ENCODE measurements at places on chromosomes 6 and 20.

DNA sequence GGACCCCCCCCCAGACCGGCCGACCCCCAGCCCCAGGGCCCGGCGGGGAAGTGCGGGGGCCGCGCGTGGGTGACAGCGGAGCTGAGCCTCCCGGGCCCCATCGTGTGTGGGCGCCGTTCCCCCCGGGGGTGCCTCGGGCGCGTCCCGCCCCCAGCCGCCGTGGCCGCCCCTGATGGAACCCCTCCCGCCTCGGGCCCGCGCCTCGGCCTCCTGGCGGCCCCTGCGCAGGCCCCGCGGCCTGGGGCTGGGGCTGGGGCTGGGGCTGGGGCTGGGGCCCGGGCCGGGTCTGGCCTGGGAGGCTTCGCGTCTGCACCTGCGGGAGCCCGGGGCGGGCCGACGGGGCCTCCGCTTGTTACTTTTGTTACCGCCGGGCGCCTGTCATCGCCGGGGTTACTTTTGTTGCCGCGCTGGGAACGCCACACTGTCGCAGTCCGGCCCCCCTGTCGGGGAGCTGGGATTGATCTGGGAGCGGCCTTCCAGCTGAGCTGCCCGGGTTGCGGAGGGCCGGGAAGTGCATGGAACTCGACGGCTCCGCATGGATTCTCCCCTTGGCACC, 598 bp downstream of the OGFR start:
- no peak for DNase-seq

- no peak for DNase-seq
Observed at GRCh38 chr6:46042355-46042999, 26.8 kb upstream of the CLIC5 start.

DNA sequence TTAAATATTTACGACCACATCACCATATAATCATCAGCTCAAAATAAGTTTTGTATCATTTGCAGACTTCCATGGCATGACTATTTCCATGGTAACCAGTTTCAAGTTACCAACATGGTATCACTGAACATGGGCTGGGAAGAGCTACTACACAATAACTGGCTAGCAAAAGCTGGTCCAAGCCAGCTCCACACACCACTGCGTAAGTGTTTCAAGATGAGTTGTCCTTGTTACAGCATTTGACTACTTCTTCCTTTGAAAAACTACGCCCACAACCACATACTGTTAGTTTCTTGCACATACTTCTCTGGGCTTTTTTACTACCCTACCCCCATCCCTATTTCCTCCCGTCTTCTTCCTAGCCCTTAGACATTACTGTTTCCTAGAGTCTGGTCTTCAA, 8.5 kb downstream of the CD164 start:
- DNase-seq, result no peak

DNA sequence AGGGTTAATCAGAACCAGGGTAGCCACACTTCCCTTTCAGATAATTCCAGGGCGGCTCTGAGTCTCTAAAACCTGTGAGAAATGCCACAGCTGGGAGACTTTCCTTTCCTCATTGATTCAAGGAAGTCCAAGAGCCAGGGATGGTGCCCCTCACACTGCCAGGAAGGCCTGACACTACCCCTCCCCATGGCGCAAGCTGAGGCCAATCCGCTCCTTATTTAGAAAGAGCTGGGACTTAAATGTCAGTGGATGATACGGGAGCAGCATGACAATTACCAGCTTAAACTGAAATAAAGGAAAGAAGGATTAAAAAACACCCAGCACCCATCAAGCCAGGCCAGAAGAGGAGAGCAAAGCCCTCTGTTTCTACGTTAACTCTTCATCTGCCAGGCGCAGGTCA, 244.4 kb downstream of the LRFN2 start:
- DNase-seq, result no peak

DNA sequence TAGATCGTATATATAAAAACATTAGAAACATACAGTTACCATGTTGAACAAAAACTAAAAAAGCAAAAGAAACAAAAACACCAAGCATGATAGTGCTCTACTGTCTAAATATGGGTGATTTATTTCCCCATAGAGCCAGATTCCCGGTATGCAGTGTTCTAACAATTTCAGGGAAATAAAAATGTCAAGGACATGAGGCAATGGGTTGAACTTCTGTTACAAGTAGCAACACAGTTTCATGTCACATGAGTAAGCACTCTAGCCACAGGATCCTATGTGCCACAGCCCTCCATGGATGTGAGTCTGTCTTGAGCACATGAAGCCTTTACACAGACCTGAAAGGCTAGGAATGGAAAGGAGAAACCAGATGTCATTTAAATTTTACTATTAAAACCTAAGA, 96.0 kb downstream of the MAP3K5 start:
- DNase-seq, result no peak

DNA sequence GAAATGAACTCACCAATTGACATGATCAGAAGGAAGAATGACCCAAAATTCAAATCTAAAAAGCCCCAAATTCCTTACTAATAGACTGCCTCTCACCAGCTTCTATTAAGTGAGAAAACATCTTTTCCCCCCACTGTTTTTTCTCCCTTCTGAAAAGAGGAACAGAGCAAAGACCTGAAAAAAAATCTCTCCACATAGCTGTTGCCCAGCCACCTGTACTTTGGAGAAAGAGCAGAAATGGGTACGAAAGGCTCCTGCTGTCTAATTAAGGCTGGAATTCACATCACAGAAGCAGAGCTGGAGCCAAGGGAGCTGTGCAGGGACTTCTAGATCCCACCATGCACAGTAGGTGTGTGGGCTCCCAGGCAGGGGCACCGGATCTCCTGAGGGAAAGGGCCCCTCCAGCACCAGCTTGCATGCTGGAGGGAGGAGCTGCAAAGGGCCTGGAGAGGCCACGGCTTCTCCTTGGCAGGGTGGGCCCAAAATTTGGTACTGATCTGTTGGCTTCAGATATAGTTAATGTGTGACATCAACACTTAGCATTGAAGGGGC, 73.2 kb upstream of the DUSP22 start:
- DNase-seq, result no peak

GRCh38 chr6:69861986-69862385, 4.4 kb upstream of the COL19A1 start:
- no peak for DNase-seq

GRCh38 chr6:10416863-10417641, 2.2 kb upstream of the TFAP2A start:
- no peak for DNase-seq

DNA sequence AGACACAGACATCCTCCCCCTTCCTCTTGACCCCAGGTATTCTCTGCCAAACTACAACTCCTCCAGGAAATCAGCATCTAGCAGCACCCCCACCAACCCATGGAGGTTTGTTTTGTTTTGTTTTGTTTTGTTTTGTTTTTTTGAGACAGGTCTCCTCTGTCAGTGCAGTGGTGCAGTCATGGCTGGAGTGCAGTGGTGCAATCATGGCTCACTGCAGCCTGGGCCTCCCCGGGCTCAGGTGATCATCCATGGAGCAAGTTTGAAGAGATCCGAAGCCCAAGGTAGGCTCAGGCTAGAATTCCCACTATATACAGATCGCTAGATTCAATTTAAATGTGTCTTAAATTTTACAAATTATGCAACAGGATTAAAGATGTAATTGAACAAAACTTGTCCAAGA, 518.2 kb upstream of the ARID1B start:
- no peak for DNase-seq

- DNase-seq, result no peak
Observed at GRCh38 chr20:61679473-61679872, 386.2 kb downstream of the TAF4 start.

GRCh38 chr6:111480988-111481822, 1.8 kb downstream of the REV3L start:
- DNase-seq, result no peak

GRCh38 chr6:15966000-15966520, 162.8 kb upstream of the MYLIP start:
- DNase-seq, result no peak

DNA sequence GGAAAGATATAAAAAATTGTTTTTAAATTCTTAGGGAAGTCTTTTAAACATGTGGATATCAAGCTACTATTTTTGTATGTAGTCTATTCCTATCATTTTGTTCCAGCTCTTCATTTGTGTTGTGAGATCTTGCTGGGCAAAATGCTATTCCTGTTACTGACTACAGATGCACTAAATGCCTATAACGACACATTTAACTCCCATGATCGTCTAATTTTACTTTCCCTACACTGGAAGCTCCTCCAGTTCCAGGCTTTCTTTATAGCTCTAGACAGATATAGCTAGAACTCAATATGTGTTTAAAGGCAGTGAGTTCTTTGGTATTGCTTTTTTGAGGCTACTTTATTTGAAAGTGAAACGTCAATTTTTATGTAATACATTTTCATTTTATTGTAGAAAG, 971.5 kb upstream of the CITED2 start:
- DNase-seq, result no peak

DNA sequence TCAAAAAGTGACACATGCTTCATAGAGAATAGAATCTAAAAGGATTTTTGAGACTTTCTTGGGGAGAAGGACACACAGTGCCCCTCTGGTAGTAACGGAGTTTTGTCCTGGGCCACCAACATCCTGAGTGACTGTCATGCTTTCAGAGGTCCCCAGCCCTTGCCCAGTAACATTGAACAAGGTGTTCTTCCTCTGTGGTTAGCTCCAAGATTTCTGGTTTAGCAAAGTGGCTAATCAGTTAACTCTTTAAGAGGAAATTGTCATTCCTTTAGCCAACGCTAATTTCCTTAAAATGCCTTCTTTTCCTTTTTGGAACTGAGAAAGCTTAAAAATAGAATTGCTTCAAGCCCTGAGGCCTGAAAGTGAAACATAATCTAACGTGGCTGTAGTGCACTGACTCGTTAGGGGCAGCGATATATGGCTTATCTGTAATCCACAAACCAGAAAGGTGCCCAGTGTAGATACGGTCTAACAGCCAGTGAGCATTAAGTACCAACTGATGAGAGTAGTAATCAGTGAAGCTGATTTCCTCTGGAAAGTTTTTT, 7.8 kb downstream of the E2F3 start:
- no peak for DNase-seq

DNA sequence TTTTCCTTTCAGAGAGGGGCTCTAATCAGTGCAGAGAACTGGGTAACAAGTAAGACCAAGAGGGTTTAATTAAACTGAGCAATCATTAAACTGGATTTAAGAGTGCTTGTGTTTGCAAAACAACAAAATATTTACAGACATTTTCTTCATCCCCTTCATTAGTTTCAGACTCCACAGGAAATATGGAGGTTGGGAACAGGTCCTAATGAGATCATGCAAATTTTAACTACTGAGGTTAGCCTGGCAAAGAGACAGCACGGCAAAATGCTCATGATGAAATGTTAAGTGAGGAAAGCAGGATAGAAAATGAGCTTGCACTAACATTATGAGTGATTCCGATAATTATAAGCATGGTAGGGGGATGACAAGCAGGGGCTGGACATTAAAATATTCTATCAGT, 268.9 kb downstream of the PTPRT start:
- DNase-seq, result no peak
